ENCODE measurements at places on chromosomes 16 and 17.
A peak's percentile ranks its signal among the peaks of the same experiment; 100 is the strongest.

GRCh38 chr16:48676836-48677235, 66.9 kb upstream of the N4BP1 start:
- peak; percentile 38 for DNase-seq

- no peak for DNase-seq
These were observed 206.9 kb downstream of the RAB11FIP4 start for GRCh38 chr17:31598399-31598782.

DNA sequence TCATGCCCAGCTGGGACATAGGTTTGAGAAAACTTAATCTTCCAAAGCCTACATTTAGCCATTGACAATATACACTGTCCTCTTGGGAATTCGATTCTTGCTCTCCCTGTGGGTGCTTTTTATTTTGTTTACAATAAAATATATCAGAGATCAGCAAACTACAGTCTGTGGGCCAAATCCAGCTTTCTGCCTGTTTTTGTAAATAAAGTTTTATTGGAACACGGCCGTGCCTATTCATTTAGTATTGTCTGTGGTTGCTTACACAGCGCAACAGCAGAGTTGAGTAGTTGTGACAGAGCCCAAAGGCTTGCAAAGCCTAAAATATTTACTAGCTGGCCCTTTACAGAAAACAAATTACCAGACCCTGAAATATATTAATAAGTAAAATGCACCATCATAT, 39.7 kb upstream of the DNAJA2 start:
- DNase-seq = no peak

DNA sequence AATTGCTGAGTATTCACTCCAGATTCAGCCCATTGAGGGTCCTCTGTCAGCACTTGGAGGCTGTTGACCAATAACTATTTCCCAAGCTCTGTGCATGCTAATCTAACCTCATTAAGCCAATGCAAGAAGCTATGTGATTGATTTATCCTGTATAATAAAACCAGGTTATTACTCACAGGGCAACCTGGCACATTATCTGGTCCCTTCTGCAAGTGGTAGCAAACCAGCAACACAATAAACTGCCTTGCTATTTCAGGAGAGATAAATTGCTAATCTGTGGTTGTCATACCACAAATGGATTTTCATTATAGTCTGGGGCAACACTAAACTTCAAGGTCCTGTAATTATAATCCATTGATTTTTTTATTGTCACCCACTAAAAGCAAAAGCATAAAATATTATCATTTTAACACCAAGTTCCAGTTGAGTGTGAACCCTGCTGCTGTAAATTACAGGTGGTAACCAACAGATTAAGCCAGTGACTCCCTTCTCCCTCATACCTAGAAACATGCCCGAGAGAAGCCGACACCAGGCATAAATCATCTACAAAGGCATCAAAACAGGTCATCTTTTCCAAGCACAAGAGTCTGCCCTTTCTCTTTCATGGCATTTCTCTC, 51.1 kb upstream of the SOX9 start:
- DNase-seq = no peak

DNA sequence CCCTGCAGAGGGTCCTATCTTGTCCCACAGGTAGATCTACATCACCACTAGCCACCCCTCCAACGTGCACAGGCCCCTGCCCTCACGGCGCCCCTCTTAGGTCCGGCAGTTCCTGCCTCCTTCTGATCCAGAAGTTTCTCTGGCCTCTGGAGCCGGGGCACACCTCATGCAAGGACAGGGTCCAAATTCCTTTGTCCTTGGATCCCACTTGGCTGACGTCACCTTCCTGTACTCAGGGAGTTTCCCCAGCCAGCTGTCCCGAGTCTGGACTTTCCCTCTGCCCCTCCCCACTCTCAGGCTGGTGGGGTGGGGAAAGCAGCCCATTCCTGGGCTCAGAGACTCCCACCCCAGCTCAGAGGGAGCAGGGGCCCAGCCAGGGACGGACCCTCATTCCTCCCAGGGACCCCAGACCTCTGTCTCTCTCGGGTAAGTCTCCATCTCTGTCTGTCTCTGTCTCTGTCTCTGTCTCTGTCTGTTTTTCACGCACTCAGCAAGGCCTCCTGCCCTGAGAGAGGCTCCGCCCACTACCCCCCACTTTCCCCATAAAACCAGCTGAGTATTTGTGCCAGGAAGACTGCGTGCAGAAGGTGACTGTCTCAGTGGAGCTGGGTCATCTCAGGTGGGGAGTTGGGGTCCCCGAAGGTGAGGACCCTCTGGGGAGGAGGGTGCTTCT, at the start of gene IL32:
Gene IL32, plus strand, starts transcription at position 572 of the 673 bp plus-strand sequence. CDS start 172 bp downstream, outside the sequence.
- peak; percentile 83 for DNase-seq

- no peak for DNase-seq
These were observed 10.2 kb downstream of the CYB561 start for GRCh38 chr17:63435681-63436522.

DNA sequence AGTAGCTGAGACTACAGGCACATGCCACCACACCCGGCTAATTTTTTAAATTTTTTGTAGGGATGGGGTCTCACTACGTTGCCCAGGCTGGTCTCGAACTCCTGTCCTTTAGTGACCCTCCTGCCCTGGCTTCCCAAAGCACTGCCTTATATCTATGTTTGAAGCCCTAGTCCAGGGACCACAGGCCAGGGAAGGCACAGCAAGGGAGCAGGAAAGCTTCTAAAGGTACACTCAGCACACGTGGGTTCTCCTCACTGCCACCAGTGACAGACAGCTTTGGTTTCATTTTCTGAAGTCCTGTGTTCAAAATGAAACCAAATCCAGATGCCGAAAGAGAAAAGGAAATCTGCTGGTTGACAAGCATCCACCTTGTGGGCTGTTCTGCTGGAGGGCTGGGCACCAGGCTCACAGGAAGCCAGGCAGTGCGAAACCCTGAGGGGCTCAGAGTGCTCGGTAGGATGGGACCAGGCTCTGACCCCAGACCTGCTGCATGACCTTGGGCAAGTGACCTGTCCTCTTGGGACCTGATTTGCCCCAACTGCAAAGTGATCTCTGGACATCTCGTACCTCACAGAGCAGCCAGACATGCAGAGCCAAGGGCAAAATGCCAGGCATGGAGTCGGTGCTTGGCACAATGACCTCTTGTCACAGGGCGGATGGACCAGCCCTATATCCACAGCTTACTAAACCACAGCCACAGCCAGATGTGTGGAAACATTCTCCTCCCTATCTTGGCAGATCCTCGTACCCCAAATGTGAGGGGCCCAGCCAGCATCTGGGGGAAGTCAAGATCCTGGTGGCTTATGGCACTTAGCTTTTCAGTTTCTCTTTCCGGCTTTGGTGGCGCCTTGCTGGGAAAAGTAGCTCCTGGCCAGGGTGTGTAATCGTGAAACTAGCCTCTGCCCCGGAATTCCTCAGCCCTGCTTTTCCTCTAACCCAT, 2.8 kb upstream of the SOCS1 start:
- DNase-seq = peak; percentile 13

DNA sequence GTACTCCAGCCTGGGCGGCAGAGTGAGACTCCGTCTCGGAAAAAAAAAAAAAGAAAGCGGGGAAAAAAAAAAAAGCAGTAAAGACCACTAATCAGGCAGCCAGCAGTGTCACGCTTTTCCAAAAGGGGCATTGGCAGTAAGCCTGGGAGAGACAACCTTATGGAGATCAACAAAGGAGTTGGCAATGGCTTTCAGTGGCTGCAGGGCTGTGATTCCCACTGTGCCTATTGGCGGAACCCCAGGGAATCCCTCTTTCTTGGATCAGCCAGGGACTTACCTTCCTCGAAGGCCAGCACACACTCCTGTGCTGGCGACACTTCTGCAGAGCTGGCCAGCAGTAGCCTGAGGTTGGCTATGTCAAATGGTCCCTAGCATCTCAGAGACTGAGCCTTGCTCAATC, 43.2 kb upstream of the ZFHX3 start:
- no peak for DNase-seq

DNA sequence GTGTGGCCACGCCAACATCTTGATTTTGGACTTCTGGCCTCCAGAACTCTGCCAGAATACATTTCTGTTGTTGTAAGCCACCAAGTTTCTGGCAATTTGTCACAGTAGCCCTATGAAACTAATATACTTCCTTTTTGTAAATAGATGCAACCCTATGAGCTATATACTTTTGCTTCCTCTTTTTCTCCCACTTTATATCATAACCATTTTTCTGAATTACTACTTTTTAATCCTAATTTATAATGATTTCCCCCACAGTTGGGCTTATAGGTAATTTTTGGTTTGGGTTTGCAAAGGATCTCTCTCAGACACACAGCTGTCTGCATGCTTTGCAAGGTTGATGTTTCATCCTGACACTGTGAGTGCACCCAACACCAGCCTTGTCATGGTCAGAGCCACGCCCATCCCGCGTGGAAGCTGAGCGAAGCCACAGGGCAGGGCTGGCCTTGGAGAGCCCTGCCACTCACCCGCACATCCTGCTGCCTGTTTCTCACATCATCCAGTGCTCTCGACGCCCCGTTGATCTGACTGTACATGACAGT, 5.8 kb downstream of the TRIM25 start:
- DNase-seq = peak; percentile 19

DNA sequence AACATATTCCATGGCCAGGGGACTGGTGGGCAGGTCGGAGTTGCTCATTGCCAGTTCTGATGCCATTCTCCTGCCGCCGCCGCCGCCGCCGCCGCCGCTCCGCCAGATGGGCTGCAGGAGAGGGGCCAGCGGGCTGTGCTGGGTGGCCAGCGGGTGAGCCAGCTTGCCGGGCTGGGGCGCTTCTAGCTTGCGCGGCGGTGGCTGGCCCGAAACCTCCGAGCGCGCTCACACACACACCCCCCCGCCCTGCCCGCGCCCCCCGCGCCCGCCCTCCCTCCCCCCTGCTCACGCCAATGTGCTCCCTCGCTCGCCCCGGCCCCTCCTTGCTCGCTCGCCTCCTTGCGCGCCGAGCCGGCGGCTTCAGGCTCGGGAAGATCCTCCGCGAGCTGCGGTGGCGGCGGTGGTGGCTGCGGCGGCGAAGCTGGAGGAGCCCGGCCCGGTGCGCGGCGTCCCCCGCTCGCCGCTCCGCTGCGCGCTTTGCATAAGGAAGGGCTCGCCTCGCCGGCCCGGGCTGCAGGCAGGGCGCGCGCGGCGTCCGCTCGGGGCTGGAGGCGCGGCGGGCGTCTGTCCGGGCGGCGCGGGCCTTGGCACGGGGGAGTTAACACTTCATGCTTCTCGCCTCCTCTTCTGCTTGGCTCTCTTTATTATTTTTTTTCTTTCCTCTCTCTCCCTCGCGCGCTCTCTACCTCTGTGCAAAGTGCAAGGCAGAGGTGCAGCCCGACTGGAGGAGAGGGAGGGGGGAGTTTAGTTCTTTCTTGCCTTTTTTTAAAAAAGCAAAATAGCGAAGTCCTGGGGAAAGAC, 500 bp downstream of the MAF start:
- peak; percentile 55 for DNase-seq

- no peak for DNase-seq
These were observed 3.9 kb downstream of the IGFBP4 start for GRCh38 chr17:40447148-40447644.

- DNase-seq = no peak
These were observed 19.9 kb downstream of the CYB5D2 start for GRCh38 chr17:4162775-4163466.

GRCh38 chr17:72357764-72358365, 237.0 kb downstream of the SOX9 start:
- no peak for DNase-seq

GRCh38 chr16:68364561-68364998, 53.8 kb downstream of the PRMT7 start:
- DNase-seq = peak; percentile 31

GRCh38 chr17:54172096-54172984, 349.6 kb downstream of the KIF2B start:
- peak; percentile 16 for DNase-seq
